ENCODE measurements at places on chromosomes 4 and X.

DNA sequence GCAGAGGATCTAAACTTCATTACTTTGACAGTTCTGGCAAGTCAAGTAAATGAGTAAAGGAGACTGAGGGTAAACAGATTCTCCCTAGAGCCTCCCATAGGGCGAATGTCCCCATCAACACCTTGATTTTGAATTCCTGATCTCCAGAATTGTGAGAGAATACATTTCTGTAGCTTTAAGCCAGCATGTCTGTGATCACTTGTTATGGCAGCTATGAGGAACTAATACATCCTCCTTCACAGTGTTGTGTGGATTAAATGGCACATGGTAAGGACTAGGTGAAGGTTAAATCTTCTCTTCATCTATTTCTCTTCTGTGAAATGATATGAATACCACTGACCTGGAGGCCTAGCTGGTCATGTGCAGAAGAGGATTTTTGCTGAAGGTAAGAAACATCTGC, 137.3 kb downstream of the CPEB2 start:
- no peak for DNase-seq

- DNase-seq = no peak
Measured at GRCh38 chrX:21658152-21658737, at the start of gene KLHL34. KLHL34 (minus strand) TSS chrX:21658330; CDS start chrX:21657788, 542 bp downstream.

- DNase-seq = no peak
Measured at GRCh38 chrX:100355680-100356079, 54.4 kb downstream of the PCDH19 start.

DNA sequence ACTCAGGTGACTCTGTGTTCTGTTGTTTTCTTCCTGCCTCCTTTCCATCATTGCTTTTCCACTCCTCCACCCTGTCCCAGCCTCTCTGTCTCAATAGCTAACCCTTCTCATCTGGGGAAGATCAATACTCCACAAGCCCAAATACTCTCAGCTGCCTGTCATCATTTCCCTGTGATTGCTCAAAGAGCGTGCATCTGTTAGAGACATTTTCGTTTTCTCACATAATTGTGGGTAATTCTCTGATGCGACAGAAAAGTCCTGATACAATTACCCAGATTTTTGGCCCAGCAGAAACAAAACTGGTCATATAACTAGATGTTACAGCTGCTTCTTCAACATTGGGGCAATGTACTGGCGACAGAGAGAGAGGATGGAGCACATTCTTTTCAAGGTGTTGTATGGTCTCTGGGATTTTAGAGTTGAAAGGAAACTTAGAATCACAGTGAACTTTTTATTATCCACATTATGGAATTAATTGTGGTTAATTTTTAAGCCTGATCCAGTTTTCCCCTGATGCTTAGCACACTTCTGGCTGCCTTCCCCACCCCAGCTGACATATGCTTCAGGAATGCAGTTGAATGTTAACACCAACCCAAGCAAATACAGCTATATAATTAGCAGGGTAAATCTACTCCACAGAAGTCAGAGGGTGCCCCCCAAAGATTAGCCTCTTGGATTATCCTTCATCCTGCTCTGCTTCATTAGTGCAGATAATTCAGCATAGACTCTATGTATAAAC, 171.4 kb upstream of the ANXA3 start:
- DNase-seq = no peak

DNA sequence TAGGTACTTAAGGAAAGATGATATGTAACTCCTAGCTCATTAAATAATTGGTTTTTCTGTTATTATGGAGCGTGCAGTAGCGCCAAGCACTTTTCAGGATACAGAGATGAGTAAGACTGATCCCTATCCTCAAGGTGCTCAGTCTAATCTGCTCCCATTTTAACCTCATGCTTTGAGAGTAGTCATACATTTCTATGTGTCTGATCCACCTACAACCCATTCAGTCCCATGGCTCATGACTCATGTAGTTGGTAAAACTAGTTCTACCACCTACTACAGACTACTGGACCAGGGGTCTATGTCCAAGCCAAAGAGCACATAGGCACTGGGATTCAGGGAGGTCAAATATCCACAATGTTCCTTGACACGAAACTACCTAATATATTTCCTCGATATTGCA, 60.8 kb downstream of the TMEM154 start:
- no peak for DNase-seq

DNA sequence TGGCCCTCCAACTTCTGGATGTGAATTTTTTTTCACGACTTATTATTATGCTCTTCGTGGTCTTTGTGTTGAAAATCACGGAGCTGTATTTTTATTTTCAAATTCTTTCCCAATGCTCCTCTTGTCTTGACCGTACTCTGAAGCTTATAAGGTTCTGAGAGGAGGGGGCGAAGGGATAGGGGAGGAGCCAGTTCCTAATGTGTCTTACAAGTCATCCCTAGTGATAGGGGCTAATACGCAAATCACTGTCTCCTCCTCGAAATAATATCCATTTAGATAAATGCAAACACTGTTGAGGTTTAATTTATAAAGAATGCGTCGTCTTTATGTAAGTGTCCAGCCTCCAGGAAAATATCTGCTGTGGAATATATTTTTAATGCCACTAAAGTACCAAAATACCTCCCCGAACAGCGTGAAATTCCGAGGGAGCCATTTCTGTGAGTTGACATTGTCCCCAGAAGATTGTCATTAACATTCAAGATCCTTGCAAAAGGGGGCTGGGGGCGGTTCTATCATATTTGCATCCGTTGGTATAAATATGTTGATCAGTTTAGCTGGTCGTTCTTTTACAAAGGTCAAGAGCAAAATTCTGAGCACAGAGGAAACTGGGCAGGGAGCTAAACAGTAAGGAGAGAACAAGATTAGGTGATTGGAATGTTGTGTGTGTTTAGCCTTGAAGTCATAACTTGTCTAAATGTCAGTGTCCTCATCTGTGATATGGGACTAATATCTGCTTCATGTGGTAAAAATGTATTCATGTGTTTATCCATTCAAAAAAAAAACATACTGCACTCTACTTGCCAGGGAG, 3.7 kb upstream of the FAT1 start:
- no peak for DNase-seq

DNA sequence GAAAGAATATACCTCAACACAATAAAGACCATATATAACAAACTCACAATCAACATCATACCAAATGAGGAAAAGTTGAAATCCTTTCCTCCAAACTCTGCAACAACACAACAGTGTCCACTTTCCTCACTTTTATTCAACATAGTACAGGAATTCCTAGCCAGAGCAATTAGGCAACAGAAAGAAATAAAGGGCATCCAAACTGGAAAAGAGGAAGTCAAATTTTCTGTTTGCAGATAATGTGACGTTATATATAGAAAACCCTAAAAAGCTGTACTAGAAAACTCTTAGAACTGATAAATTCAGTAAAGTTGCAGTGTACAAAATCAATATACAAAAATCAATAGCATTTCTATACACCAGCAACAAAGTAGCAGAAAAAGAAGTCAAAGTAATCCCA, 107.6 kb downstream of the SOWAHB start:
- DNase-seq = no peak

DNA sequence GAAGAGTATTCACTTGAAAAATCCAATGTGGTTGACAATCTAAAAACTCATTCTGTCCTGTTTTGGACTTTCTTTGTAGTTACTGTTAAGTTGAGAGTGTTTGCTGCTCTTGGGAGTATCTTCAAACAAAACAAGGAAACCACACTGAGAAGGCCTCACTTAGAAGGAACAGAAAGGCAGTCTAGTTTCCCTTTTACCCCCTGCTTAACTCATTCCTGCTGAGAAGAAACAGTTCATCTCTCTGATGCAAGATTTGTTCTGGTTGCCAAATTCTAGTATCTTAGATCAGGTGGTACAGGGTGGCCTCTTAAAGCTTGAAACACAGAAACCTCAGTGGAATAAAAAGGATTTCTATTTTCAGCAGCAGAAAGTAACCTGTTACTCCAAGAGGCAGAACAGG, 41.4 kb downstream of the GUCY2F start:
- DNase-seq = no peak

DNA sequence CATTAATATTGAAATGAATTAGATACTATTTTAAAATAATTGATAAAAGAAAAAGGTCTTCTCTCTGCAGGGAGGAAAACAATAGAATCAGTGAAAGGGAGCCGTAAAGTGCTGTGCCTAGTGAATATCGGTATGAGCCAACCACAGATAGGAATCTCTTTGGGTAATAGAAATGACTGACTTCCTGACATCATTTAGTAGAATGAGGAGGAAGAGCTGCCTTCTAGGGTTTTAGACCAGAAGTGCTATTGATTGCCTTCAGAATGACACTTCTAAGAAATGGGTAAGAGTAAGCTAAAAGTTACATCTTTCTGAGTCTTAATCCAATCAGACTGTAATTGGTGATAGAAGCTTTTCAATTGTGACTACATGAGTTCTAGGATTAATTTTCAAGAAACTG, 134.0 kb upstream of the MAP9 start:
- DNase-seq = no peak

DNA sequence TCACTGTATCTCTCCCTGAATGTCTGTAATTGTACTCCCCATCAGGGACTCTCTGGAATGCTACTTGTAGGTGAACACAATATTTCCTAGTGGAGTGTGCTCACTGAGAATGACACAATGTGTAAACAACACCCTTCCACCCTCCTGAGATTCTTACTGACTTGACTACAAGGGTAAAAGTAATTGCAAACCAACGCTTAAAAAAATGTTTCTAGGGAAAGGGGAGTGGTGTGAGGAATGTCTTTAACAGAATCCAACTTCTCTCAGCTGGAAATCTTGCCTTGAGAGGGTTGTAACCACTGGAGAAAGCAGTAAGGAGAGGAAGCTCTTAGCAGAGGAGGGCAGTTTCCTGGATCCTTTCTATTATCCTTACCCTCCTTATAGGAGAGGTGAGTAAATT, 5.1 kb upstream of the RAPGEF2 start:
- no peak for DNase-seq

DNA sequence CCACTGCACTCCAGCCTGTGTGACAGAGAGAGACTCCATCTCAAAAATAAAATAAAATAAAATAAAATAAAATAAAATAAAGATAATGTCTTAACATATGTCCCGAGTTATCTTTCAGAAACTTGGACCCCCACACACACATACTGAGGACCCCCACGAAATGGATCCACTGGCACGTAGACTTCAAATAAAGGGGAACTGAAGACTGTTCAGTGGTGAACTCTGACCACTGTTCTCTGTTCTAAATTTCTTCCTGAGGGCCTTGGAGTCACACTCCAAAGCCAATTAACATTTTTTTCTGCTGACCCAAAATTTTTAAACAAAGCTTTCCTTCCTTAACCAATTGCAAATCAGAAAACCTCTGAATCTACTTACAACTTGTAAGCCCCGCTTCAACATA, 43.5 kb upstream of the PRDX4 start:
- no peak for DNase-seq

DNA sequence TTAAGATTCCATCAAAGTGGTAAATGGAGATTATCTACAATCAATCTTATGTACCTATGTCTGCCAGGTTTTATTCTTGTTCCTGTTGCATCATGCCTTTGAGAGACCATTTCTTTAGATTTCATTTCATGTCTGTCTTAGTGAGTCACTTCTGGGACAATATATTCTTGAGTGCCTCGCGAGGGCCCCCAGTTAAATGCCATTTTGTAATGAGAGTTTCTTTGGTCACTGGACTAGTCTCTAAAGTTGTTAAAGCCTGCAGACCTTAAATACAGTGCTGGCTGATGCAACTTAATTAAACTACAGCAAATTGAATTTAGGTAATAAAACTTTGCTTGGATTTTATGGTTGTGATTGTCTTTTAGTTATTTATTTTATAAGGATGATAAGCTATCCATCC, 87.2 kb upstream of the PITX2 start:
- no peak for DNase-seq

- DNase-seq = no peak
Measured at GRCh38 chrX:107971636-107972035, 10.5 kb downstream of the TEX13B start.

GRCh38 chrX:17053502-17053901, 107.0 kb downstream of the REPS2 start:
- DNase-seq = no peak

DNA sequence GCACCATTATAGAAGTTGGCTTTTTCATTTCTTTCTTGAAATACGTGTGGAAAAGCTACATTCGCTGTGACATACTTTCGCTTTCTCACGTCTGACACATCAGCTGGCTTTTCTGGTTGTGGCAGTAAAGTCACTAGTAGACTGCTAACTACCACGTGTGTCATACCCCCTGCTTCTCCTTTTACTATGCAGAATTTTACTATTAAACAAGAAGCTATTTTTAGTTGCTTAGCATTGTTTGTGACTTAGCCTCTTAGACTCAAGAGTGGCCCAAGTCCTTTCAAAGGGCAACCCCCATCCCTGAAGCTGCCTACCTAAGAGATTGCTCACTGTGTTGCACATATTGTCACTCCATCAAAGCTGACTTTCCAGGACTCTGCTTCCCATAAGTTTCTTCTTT, 2.1 kb upstream of the IL2 start:
- DNase-seq = peak; percentile 42

DNA sequence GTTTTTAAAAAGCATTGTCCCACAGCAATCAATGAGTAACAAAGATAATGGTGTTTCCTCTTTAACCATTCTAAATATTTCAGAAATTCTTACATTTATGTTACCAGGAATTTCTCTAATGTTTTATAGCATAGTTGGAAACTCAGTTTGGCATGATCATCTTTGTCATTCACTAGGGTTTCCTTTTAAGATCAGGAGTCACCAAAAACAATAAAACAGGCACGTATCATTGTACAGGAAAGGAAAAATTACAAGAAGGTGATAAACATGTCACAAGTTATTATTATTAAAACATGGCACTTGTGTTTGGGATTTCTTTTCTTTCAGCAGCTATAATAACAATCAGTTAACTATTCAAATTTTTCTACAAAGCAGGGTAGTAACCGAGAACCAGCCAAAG, 84.0 kb downstream of the SLC10A7 start:
- DNase-seq = no peak

- peak; percentile 11 for DNase-seq
Measured at GRCh38 chrX:46758163-46758955, 559 bp downstream of the SLC9A7 start.

DNA sequence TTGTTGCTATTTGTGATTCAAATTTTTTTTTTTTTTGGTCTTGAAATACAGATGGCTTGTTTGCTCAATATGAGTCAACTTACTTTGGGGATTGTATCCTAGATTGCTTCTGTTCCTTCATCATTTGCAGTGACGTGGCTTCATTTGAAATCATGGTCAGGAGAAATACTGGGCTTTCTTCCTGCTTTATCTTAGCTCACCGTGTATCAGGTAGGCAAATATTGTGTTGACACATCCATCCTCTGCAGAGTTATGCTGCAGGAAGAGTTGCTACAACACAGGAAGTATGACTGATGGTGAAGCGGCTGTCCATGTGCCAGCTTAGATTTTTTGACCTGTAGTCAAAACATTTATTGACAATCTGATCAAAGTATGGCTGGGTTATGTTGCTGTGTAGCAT, 232.2 kb downstream of the C4orf33 start:
- DNase-seq = no peak

DNA sequence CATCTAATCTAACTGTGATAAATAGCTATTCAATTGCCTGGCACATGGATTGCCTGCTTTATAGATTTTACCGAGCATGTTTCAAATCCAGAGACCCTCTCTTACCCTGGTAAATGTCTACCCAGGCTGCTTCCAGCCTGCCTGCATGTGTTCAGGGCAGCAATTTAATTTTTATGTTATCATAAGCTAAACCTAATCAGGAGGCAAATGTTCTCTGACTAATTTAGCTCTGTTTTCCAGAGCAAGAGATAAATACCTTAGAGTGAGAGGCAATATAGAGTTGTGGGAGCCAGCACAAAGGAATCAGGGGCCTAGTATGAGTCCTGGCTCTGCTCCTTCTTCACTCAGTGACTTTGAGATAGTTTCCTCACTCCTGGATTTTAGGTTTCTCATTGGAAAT, 37.7 kb downstream of the PARM1 start:
- DNase-seq = no peak

- DNase-seq = peak; percentile 16
Measured at GRCh38 chr4:122827879-122828601, 1.4 kb downstream of the FGF2 start.
